ENCODE measurements at places on chromosomes 5 and 9.

DNA sequence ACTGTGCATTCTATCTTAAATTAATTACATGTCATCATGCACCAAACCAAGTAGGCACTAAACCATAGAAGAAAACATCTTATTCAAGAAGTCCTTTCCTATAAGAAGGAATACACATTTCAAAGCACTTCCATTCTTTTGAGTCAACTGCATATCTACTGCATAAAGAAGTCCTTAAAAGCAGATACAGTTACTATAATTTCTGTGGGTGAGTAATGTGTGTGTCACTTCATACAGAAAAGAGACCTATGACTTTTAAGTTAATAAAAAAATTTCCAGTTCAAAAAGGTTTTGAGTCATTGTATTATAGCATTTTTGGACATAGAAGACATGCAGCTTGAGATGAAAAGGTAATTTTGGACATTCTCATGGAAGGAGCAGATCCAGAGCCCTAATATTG lies 125.0 kb downstream of the DTWD2 start:
- DNase-seq: no peak

GRCh38 chr9:3043369-3043768 lies 199.5 kb upstream of the PUM3 start:
- no peak for DNase-seq

DNA sequence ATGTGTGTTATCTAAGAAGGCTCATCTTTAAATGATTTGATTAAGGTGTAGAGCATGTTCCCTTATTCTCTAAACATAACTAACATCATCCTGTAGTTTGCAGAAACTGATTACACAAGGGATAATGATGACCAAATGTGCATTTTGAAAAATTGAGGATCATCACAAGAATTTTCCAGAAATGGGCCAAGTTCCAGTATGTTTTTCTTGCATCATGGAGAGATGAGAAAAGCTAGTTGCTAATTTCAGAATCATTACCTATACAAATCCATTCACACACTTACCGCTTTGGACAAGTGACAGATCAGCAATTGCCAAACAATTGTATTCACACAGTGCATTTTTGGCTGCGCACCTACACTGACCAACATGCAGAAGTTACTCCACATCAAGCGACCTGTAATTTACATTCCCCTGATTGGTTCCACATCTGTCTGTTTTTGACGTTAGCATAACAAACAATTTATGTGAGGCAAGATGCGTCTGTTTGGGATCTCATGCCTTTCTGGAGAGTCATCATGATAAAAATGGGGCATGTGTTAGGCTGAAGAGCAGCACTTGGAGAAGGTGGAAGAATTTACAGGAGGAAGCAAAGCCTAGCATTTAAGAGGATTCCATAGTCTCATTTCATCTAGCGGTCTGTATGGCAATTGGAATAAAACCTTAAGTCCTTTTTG lies 2.8 kb upstream of the BNC2 start:
- no peak for DNase-seq

DNA sequence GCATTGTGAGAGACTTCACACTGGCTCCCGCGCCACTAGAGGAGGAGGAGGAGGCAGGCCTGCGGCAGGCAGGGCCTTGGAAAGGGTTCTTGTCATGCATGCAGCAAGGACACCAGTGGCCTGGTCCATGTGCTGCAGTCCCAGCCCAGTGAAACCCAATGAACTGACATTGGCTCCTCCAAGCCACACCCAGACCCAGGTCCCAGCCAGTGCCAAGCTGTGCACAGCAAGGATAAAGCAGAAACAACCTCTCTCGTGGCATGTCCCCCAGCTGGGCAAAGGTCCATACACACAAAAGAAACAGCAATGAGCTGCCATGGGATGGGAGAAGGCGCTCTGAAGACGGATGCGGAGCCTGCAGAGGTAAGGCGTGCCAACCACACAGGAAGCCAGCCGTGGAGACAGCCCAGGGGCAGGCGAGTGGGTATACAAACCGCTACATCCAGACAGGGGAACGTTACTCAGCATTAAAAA lies 89.2 kb downstream of the SEMA4D start:
- peak; percentile 56 for DNase-seq

DNA sequence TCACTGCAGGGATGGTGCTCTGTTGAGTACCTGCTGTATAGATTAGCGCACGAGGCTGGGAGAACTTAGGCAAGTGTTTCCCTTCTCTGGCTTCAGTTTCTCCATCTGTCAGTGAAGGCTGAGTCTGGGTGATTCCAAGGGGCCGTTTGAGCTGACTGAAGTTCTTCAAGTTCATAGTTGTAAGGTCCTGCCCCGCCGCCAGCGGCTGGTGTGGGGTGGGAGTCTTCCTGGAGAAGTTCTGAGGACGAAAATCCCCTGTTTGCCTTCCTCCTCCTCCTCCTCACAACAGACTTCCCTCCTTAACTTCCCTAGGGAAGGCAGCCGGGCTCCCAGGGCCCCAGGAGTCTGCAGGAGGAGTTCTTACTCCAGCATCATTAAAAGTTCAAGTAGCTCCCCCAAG lies 1.7 kb upstream of the HRCT1 start:
- no peak for DNase-seq

DNA sequence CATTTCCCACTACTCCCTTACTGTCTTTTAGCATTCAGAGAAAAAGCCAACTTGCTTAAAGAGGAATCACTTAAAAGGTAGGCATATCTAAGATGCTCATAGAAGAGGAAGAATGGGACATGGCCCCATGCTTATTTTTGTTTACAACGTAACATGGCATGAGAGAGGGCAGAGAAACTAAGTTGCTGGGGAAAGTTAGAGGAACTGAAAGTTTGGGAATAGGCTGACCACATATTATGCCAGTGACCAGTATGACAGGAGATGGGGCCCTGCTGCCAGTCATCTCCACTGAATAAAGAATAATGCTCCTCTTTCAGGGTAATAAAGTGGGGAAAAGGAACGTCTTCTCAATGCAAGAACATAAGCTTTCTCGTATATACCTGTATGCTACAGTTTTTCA lies 1.9 kb downstream of the PLPP6 start:
- no peak for DNase-seq

GRCh38 chr9:90915693-90916092 lies 114.1 kb downstream of the SYK start:
- DNase-seq: no peak

GRCh38 chr9:107170801-107171200 lies 112.3 kb upstream of the RAD23B start:
- DNase-seq: no peak

- no peak for DNase-seq
Measured at GRCh38 chr5:178291161-178291561, 58.6 kb upstream of the PHYKPL start.

GRCh38 chr5:61575581-61575980 lies 243.5 kb downstream of the ZSWIM6 start:
- no peak for DNase-seq

GRCh38 chr5:67032921-67033664 lies 163.5 kb downstream of the CD180 start:
- no peak for DNase-seq

- DNase-seq: no peak
Measured at GRCh38 chr5:149851211-149851610, 93.4 kb downstream of the PDE6A start.

DNA sequence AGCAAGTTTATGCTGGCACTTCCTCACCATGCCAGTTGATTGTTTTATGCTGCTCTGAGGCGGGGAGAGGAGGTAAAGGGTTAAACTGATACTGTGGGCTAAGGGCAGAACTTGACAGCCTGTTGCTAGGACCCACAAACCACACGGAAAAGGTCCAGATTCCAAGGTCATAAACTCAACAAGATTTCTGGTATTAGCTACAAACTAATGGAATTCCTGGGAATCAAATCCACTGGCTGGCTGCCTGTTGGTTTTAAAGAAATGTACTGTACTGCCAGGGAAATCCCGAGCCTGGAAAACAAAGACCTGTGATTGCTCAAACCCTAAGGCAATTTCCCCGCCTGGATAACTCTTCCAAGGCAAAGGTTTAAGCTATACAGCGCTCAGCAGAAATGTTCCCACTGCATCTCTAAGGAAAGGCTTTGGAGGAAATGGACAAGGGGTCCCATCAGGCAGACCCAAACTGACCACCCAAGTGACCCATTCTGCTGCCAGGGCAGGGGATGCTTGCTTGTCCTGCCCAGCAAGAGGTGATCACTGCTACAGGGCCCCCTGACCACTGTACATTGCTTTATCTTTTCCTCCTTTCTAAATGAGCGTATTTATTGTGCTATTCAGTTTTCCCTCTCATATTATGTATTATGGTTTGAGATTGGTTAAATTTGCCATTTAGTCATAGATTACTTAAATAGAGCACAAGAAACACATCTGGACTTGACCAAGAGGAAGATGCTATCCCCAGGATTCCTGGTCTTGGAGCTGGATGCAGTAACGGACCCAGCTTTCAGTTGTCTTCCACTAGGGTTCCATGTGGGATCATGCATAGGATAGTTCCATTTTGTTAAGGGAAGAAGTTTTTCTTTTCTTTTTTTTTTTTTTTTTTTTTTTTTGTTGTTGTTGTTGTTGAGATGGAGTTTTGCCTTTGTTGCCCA lies 124.3 kb downstream of the SUSD1 start:
- DNase-seq: no peak

GRCh38 chr5:58156361-58156760 lies 303.5 kb downstream of the PLK2 start:
- no peak for DNase-seq

GRCh38 chr9:129177791-129178567 lies at the start of gene IER5L:
Gene IER5L, minus strand, starts transcription at chr9:129178261. Its CDS starts 209 bp downstream, at chr9:129178052.
- peak; percentile 85 for DNase-seq

DNA sequence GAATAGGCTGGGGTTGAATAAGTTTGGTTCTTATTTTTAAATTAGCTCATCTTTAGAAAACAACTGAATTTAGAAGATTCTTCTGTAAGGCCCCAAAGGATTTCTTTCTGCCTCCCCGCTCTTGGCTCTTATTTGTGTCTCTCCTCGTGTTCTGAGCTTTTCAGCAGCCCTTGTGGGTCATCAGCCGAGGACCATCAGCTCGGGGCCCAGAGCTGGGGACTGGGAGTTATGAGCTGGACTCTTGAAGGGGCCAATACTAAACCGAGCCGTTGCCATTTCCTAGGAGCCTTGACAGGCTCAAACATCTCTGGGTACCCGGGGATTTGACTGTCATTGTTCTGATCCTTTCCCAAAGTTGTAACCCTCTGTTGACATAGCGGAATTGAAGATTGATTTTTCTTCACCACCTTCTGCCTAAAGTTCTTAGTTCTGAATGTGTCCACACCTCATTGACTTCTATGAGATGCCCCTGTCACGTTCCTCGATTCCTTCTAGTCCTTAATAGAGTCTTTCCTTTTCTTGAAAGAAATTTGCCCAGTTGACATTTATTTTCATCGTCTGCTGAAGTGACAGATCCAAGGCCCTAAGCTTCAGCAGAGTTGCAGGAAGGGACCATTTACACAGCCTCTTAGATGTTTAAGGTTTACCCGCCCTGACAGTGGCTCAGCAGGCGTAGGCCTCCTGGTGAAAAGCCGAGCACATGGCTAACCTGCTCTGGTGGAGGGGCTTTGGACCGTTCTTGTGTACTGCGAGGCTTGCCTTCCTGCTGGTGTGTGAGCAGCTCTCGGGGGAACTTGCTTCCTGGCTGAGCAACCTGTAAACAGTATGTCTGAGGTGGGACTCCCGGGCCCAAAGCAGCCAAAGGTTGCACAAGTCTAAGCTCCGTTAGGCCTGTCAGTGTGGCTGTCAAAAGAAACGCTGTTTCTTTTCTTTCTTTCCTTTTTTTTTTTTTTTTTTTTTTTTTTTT lies 24.0 kb downstream of the ABL1 start:
- no peak for DNase-seq

- DNase-seq: no peak
Measured at GRCh38 chr5:180202939-180203573, 6.0 kb downstream of the RASGEF1C start.

- DNase-seq: no peak
Measured at GRCh38 chr5:131475541-131475941, 159.5 kb downstream of the RAPGEF6 start.

- no peak for DNase-seq
Measured at GRCh38 chr5:138445547-138446271, 6.9 kb downstream of the REEP2 start.

- no peak for DNase-seq
Measured at GRCh38 chr5:77640589-77641396, 2.3 kb upstream of the OTP start.

- DNase-seq: no peak
Measured at GRCh38 chr5:10133830-10134229, 115.9 kb downstream of the ATPSCKMT start.

GRCh38 chr5:28110781-28111180 lies 1072.4 kb upstream of the CDH9 start:
- DNase-seq: no peak

DNA sequence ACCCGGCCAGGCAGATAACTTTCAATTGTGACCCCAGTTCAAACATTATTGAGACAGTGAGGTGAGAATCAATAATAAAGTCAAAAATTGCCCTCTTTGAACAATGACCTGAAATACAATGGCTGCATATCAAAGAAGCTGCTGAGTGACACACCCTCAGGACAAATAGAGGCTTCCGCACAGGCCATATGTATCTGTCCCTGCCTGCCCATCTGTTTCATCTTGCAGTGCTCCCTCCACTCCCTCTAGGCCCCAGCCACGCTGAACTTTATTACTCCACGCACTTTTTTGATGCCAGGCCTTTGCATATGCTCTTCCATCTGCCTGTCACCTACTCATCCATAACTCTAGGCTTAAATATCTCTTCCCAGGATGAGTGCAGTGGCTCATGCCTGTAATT lies 15.9 kb upstream of the PFDN1 start:
- no peak for DNase-seq

- DNase-seq: no peak
Measured at GRCh38 chr9:121362813-121363621, 7.0 kb downstream of the STOM start.

DNA sequence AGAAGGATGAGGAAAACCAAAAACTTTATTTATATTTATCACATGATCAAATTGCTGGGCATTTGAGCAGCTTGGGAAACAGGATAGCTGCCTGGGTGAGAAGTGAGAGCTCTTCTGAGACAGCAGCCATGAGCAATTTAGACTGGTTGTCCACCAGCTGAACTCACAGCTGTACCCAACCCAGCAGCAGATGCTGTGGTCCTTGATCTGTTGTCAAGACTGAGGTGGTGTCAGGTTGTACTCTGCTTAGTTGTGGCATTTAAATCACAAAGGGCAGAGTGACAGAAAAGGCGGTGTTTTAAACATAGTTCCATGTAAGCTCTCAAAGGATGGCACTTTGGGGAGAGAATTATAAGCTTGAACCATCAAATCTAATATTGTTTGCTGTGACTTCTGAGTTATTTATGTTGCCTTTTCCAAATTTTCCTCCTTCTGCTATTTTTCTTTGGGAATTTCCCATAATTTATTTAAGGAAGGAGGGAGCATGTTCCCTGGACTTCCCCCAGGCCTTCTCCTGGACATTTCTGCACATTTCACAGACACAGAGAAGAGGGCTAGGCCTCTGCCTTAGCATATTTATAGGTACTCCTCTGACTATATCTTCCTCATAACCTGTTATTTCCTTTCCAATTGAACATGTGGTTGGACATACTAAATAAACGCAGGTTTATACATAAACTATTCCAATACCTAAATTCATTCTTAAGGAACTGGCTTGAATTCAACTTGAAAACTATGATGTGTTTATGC lies 117.7 kb upstream of the FER start:
- no peak for DNase-seq

DNA sequence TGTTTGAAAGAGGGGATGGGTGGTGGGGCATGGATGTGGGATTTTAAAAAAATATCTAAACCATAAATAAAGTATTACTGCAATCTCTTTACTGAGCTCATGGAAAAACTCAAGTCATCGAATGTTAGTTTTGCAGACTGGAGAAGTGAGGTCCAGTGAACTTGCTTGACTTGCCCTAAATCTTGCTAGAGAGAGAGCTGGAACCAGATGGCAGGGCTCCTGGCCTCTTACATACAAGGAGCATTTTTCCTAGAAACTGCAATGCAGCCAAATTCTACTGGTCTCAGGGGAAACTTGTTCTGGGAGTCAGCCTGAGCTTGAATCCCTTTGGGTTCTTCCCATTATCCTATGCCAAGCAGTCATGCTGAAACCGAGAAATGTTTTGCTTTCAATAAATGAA lies 2.9 kb upstream of the TGFBI start:
- no peak for DNase-seq

Data from stimulated activated CD8-positive, alpha-beta memory T cell treated with anti-CD3 and anti-CD28 coated beads, Interleukin-4, amount 100 ng/mL, for 1 hour (primary cell).